Stimulated activated CD8-positive, alpha-beta memory T cell treated with anti-CD3 and anti-CD28 coated beads, Interleukin-2, amount 100 ng/mL, for 1 hour (primary cell): ENCODE measurements at places on chromosomes 12 and 14.
A peak's percentile ranks its signal among the peaks of the same experiment; 100 is the strongest.

DNA sequence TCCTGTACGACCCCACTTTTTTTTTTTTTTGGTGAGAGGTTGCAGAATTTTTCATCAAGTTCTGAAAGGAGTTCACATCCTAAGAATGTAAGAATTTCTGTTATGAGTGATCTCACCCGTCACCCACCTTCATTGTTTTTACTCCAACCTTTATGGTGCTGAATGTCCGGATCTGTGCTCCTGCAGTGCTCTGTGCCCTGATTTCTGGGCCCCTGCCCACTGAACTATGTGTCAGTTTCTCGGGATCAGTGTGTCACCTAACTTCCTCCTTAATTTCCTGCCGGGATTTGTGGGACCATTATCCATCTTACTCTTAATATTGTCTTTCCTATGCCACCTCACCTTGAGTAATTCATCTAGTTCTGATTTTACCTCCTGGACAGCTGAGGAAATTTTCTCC, 11.6 kb downstream of the RASSF8 start:
- no peak for DNase-seq

GRCh38 chr12:119181202-119181601, 2.5 kb downstream of the HSPB8 start:
- DNase-seq: no peak

GRCh38 chr14:48398675-48399282, 723.4 kb upstream of the MDGA2 start:
- DNase-seq: no peak

DNA sequence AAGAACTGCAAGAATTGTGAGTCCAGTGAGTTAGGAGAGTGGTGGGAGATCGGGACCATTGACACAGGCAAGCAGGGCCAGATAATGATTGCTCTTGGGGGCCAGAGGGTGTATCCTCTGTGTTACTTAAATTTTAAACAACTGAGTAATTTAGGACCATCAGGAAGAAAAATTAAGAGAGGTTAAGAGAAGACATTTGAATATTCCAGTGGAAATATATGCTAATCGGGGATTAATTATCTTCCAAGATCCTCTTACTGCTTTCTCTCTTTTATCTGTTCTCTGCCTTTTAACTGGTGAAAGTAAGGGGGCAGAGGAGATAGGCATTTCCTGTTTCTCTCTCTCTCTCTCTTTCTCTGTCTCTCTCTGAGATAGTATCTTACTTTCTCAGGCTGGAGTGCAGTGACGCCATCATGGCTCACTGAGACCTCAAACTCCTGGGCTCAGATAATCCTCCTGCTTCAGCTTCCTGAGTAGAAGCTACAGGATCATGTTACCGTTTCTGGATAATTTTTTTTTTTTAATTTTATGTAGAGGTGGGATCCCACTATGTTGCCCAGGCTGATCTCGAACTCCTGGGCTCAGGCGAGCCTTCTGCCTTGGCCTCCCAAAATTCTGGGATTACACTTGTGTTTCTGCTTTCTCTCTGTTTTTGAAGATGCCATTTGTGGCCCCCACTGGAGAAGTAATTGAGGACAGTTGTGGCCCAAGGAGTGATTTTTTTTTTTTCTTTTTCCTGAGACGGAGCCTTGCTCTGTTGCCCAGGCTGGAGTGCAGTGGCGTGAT, 85.1 kb downstream of the DIP2B start:
- no peak for DNase-seq

DNA sequence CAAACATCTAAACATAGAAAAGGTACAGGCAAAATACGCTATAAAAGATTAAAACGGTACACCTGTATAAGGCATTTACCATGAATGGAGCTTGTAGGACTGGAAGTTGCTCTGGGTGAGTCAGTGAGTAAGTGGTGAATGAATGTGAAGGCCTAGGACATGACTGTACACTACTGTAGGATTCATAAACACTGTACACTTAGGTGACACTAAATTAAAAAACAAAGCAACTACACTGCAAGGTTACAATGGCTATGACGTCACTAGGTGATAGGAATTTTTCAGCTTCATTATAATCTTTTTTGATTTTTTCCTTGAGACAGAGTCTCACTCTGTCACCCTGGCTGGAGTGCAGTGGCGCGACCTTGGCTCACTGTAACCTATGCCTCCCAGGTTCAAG, 269.2 kb downstream of the KSR2 start:
- DNase-seq: no peak

DNA sequence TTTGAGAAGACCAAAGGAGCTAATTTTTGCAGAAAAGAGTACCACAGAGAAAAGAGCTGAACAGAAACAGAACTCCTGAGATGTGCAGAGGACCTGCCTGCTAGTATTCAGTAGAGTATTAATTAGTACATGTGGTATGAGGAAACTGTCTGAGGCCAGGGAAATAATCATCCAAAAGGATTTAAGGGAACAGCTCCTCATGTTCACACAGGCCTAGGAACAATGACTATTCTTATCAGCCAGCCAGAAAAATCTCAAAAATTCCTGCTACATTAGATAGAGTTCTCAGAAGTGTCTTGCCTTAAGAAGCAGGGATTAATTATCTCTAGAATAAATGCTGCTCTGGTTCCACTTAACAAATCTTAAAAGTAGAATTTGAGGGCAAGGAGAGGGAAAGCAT, 36.4 kb downstream of the PKP2 start:
- DNase-seq: no peak

DNA sequence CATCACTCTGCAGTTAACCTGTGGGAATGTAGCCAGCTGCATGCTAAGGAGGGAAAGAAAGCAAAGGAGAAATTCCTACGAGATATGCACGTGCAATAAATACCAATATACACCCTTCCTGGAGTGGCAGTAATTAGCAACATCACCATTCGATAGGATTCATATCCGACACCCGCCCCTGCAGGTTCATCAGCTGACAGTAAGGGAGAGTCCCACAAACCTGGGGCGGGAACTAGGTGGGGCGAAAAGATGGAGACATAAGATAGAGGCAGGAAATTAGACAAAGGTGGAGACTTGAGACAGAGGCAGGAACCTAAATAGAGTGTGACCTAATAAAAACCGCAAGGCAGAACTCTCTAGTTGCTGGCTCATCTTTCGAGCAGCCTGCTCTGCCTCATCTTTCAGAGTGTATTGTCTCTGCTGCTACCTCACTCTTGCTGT, 51.6 kb downstream of the PLEKHG3 start:
- DNase-seq: peak; percentile 34

DNA sequence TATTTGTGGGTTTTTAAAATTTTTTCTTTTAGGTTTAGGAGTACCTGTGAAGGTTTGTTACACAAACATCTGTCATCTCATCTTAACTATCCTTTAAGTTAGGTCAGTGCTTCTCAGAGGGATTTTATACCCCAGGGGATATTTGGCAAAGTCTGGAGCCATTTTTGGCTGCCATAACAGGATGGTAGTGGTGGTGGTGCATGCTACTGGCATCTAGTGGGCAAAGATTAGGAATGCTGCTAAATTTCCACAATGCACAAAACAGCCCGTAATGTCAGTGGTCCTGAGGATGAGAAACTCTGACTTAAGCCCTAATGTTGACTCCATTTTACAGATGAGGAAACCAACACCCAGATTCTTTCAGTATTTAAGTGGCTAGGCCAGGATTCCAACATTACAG, 85.2 kb upstream of the MYF6 start:
- DNase-seq: no peak

DNA sequence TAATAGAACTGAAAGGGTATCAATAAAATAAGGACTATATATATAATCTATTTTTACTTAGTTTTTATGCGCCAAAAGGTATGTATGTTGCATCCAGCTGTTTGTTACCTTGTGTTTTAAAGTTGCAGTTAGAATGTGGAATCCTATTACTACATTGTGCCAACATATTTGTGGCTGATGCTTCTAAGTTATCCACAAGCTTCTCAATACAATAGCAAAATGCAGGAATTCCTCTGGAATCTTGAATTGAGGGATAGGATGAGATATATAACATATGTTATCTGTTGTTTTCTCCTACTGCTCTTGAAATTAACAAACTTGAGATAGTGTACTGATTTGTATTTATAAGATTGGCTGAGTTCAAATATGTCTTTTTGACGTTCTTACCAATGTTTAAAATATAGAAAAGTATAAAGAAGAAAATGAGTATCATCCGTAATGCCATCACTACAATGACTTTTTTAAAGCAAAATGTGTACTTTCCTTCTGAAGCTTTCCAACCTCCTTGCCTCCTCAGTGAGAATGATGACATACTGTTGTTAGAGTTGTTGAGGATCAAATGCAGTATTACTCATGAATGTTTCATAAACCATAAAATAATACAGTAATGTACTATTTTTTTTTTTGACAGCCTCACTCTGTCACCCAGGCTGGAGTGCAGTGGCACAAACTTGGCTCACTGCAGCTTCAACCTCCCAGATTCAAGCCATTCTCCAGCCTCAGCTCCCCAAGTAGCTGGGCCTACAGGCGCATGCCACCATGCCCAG, 6.6 kb downstream of the RAP1B start:
- no peak for DNase-seq

DNA sequence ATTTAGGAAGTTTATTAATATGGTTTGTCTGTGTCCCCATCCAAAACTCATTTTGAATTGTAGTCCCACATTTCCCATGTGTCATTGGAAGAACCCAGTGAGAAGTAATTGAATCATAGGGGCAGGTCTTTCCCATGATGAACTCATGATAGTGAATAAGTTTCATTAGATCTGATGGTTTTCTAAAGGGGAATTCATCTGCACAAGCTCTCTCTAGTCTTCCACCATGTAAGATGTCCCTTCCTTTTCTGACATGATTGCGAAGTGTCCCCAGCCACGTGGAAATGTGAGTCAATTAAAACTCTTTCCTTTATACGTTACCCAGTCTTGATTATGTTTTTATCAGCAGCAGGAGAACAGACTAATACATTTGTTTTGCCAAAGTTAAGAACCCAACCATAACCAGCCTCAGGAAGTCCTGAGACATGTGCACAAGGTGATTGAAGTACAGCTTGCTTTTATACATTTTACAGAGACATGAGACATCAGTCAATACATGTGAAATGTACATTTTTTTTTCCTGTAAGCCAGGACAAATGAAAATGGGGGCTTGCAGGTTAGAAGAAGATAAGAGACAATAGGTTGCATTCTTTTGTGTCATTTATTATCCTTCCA, 1136.7 kb downstream of the TMEM121 start:
- DNase-seq: no peak

DNA sequence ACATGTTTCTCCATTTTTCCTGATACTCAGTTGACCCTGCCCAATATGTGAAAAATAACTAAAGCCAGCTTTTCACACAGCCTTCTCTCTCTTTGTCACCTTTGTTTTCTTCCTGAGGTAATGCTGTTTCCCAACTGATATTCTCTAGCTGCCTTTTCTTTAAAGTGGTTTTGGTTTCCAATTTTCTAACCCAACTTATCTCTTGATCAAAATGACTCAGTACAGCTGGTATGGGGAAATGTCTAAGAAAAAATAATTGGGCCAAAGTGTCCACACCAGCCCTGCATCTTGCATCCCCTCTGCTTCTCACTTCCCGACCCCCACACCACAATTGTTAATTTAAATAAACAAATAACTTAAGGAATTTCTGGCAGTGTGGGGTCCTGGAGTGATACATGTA, 193.8 kb downstream of the SYT1 start:
- DNase-seq: no peak

DNA sequence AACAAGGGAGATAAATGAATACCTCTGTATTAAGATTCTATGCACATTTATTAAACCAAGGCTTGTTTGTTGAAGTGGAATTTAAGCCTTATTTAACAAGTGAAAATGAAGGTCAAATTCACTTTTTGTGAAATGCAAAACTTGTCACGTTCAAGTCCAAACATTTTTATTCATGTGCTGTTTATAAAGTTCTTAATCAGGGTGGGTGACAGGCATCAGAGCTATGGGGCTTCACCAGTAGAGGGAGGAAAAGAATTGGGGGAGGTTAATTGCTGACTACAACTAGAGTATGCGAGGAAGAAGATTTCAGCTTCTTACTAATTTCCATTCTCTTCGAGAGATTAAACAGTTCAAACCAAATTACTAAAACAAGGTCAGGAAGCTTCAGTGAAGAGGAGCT, 9.7 kb downstream of the MOK start:
- DNase-seq: no peak

DNA sequence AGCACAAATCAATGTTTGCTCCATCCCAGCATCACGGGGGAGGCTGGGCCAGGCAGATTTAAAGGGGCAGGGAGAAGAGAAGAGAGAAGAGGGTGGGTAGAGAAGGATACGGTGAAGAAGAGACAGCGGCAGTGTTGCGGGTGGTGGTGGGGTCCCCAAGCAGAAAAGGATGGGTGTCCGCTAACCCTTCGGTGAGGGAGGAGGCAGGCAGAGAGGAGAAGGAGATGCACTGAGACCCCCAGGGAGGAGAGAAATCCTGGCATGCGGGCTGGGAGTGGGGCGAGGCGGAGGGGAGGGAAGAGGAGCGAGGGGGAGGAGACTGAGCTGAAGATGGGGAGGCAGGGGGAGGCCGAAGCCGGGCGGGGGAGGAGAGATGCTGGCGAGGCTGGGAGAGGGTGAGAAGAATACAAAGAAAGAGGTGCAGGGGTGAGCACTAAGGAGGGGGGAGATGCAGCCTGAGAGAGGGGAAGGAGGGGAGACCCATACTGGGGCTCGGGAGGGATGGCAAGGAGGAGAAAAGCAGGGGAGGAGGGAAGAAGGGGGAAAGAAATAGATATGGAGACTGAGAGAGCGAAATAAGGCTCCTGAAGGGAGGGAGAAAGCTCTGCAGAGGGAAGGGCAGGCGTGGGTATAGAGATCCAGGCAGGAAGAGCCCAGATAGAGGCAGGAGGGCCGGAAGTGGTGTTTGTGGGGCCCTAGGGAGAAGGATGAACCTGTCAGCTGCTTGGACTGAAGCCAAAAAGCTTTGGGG, at the start of gene JPH4:
TSS of gene JPH4 (minus strand) at position 231 of the 751 bp plus-strand sequence. CDS start 1,337 bp downstream, outside the sequence.
- DNase-seq: no peak

- DNase-seq: no peak
Observed at GRCh38 chr12:85527192-85527591, 247.2 kb downstream of the ALX1 start.

DNA sequence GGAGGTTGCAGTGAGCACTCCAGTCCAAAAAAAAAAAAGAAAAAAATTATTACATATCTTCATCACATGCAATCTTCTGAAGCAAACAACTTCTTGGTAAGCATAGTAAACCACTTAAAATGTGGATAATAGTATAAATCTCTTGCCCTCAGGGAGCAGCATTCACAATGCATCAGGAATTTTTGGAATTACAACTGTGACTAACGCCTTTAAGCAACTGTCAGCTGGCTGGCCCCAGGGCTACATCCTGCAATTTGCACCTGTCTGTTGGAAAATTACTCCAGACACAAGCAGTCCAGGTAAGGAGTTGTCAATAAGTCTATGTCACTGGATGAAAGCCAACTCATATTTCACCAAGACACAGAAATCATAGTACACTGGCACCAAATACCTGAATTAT, 5.5 kb upstream of the SLC7A7 start:
- DNase-seq: no peak

- no peak for DNase-seq
Observed at GRCh38 chr14:75711105-75711795, 50.2 kb downstream of the TTLL5 start.

- no peak for DNase-seq
Observed at GRCh38 chr12:130115646-130116045, 46.6 kb upstream of the FZD10 start.

DNA sequence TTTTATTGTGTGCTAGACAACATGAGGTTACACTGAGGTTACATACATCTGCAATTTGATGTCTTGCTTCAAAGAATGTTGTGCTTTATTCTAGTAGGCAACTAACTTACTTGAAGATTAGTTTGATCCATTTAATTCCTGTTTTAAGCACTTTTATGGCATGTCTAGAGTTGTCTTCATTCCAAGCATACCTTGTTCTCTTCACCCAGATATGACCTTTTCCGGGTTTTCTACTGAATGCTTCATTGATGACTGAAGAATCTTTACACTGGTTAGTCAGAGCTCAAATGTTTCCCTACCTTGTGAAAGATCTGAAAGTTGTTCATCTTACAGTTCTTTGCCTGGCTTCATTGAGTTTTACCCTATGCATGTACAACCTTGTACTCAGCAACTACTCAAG, 274.0 kb upstream of the KITLG start:
- DNase-seq: no peak
